ENCODE measurements at places on chromosomes 6 and 20.
A peak's percentile ranks its signal among the peaks of the same experiment; 100 is the strongest.

DNA sequence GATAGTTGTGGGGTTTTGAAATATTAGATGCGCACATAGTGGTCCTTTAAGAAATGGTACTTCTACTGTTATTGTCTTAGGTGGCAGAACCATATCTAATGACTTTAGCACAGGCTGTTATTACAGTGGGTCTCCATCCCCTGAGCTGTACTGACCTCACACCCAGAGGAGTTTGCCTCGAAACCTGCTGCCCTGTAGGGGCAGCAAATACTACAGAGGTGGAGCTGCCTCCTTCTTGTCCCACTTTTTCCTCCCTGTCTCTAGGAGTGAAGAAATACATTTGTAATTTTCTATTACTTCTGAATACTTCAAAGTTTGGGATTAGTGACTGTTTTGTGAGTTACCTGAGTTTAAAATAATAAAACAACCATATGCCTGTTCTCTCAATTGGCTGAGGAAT is 8.2 kb downstream of the TRIM31 start:
- DNase-seq: no peak

DNA sequence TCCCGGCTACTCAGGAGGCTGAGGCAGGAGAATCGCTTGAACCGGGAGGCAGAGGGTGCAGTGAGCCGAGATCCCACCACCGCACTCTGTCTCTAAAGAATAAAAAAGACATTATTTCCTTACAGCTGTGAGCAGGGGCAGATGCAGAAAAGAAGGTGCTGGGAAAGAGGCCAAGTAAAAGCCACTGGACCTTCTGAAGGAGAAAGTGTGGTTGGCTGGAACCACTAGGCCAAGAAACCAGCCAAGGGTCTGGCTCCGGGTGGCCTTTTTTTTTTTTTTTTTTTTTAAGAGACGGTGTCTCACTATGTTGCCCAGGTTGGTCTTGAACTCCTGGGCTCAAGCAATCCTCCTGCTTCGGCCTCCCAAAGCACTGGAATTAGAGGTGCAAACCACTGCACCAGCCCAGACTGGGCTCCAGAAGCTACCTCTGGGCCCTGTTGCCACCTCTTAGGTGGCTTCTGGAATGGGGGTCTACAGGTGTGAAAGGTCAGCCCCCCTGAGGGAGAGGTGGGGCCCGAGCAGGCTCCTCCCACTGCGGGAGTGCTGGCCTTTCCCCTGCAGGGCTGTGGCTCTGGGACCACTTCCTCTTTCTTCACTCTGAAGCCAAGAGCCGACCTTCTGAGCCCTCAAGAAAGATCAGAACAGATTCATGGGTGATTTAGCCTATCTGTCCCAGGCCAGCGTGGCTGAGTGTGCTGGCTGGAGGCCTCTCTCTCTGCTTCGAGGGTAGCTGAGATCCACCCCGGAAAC is at the start of gene FGD2:
Gene FGD2, plus strand, starts transcription at position 595 of the 750 bp plus-strand sequence. CDS start 163 bp downstream, outside the sequence.
- DNase-seq: peak; percentile 54

DNA sequence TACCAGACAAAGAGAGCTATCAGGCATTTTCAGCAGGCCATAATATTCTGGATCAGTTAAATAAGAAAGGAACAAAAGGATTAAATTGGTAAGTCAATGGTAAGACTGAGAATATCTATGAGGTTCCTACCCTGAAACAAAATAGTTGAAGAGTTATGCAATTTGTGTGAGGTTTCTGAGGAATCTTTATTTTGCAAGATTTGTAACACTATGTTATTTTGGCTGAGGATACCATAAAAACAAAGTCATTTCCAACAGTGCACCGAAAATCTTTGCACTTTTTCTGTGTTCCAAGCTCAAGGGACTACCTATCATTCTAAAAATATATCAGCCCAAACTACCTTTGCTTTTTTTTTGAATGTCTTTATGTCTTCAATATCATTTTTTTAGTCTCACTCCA is 383.3 kb upstream of the CITED2 start:
- no peak for DNase-seq

DNA sequence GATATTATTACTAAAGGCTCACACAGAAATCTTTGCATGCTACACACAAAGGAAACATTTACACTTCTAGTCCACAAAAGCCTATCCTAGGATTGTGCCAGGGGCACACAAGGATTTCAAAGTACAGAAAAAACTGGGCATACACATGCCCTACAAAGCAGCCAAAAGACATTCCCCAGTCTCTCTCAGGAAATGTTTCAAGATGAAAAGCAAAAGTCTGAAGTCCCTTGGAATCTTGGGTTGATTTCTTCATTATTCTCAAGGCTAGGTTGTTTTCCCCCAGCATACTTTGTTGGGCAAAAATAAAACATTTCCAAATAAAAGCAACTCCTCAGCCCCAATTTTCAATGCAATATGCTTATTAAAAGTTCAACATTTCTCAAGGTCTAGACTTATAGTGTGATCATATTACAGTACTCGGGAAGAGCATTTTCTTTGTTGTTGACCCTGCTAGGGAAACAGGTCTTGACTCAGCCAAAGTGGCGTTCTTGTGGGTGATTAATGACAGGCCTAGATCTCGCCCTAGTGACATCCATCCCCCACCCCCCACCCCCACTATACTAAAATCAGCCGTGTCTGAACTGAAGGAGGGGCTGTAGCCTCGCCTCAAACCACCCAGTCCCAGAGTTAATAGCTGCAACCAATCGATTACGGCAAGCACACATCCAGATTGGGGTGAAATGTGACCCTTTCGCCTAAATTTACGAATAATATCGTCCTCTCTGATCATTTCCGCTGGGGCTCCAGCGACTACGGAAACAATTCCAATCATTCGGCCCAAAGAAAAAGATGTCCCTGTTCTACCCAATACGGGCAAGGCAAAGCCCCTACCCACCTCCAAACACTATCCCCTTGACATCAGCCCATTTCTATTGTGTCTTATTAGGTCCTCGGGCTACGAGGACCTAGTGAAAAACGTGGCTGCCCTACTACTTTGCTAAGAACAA is 1.4 kb downstream of the AKIRIN2 start:
- DNase-seq: peak; percentile 71

DNA sequence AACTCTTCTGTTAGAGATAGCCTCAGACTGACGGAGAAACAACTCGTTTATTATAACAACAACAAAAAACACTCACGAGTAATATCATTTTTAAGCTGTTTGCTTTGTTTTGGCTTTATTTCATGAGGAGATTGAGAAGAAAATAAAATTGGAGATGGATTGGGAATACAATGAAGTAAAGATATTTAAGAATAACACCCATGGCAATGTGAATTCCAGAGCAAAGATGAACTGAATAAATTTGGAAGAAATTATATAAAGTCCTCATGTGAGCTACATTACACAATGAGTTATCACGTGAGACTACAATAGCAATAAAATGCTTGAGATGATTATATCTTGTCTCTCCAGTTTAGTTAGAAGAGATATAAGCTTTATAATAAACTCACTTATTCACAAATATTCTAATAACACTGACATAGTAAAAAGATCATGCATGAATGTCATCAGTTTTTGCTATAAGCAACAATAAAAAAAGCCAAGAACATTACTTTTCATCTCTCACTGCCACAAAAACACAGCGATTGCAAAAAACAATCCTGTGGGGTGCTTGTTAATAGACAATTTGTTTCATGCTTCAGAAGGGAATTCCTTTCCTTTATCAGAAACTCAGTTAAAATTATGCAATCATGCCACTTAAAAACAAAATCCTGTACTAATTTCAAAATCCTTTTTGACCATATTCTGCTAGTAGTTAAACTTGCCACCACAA is 696.7 kb upstream of the MARCKS start:
- DNase-seq: no peak

DNA sequence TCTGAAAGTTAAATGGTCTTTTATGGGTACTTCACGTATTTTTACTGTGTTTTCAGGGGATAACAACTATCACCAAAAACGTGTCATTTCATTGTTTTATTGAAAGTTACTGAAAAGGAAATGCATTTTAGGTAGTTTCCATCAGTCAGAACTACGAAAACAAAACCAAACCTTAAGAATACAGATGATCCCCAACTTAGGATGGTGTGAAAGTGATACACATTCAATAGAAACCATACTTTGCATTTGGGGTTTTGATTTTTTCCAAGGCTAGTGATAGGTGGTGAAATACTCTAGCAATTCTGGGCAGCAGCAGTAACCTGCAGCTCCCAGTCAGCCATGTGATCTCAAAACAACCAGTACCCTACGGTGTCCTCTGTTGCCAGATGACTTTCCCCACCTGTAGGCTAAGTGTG is 25.9 kb upstream of the EFHC1 start:
- no peak for DNase-seq

DNA sequence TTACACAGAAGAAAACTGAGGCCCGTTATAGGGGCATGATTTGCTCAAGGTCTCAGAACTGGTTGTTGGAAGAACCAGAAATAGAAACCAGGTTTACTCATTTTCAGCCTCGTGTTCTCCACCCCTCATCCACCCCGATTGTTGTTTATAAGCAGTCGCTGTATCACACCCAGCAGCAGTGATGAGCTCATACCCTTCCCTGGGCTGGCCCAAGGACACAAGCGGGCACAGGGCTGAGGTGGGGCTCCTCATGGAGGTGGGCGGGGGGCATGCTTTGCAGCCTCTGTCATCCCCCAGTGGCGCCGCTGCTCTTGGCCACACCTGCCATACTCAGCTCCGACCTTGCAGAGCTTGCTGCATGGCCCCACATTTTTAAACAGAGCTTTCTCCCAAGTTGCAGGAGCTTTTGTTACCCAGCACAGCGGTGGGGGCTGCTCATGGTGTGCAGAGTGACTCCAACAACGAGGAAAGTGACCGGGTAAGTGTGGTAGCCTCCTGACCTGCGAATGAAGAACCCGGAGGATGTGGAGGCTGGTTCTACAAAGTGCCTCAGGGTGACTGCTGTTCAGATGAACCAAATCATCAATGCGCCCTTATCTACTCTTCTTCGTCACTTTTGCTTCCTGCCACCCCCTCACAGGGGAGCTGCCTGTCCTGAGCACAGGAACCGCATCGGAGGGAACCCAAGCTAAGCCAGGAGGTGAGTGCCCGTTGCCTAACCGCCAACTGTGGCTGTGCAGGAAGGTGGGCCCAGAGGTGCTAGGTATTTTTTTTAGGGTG is 43.6 kb upstream of the NKX2-2 start:
- no peak for DNase-seq

GRCh38 chr6:106084106-106084988 is 1.8 kb upstream of the PRDM1 start:
- peak; percentile 42 for DNase-seq

DNA sequence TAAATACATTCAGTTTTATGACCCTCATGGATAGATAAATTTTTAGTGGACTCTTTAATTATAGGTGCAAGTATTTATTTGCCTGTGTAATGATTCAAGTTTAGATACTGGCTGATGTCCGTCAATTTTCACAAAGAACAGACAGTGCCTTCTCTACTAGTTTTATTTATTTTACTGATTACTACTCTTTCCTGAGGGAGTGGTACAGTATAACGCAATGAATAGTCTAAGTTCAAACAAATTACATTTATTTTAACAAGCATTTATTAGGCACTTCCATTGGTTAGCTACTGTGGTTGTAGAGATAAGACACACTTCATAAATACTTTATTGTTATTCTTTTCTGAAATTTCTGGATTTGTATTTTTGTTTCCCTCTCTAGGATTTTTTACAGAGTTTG is 74.3 kb downstream of the ADGRG6 start:
- no peak for DNase-seq

DNA sequence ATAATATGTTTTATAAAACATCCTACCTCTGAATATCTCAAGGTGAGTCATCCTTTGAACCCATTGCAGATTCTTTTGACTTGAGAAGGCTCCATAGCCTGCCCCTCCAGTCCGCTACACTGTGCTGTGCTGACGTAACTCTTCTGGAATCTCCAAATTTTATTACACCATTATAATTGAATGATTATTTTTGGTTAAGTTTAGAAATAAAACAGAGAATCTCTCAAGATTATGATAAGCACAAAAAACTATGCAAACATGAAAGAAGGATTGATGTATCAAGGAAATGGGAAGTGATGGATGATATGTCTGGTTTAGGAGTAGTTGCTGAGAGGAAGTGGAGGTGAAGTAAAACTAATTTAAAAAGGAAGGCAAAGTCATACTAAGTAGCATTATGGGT is 1021.3 kb downstream of the HACE1 start:
- no peak for DNase-seq

DNA sequence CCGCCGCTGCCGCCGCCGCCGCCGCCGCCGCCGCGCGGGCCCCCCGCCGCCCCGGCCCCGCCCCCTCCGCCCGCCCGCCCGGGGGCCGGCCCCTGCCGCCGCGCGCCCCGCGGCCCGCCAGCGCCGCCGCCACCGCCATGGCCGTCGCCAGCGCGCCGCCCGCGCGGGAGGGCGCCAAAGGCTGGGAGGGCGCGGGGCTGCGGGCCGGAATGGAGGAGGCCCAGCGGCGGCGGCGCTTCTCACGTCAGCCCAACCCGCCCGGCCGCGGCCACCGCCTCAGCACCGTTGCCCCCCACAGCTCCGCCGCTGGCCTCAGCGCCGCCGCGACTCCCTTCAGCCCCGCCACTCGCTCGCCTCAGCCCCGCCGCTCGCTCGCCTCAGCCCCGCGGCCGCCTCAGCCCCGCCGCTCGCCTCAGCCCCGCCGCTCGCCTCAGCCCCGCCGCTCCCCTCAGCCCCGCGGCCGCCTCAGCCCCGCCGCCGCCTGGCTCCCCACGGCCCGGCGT is 258 bp downstream of the PHF10 start:
- DNase-seq: no peak

DNA sequence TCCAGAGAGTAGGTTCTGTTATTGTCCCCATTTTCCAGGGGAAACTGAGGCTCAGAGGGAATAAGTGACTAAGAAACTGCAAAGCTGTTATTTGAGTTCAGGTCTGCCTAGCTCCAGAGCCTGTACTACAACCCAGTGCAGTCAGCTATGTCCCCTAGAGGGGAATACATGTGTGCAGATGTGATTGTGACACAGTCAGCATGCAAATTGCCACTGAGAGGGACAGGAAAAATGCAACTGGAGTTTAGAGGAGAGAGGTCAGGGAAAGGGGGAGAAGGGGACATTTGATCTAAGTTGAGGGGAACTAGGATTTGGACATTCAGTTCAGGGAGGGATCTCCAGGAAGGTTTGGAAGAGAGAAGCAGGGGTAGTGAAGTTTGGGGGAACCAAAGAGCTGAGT is 38.6 kb upstream of the EPB41L1 start:
- DNase-seq: no peak

DNA sequence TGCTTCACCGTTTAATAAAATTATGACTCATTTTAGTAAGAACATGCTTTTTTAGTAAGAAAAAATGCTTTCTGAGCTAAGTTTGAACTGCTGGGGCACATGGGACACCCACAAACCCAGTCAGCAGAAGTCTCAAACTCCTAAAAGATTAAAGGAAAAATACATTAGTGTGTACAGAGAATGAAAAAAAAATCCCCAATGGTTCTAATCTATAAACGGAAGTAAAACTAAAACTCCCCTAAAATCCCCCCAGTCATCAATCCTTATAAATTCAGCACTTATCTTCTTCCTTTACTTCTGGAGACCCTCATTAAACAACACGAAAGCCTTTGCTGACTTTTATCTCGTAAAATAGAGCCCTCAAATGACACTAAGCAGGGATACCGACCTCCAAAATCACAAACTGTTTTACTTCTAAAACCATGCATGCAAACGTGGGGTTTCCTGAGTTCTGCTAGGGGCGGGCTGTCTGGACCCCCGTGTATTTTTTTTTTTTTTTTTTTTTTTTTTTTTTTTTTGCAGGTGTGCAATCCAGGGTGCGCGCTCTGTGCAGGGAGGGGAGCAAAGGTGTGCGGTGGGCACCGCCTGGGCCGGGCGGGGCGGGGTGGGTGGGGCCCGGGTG is 1.1 kb upstream of the MYB start:
- DNase-seq: no peak

Data from hematopoietic multipotent progenitor cell treated with erythropoietin and hydrocortisone succinate and interleukin-3 and kit ligand, for 8 days (in vitro differentiated cells).